ENCODE measurements at places on chromosomes 1 and 21.

DNA sequence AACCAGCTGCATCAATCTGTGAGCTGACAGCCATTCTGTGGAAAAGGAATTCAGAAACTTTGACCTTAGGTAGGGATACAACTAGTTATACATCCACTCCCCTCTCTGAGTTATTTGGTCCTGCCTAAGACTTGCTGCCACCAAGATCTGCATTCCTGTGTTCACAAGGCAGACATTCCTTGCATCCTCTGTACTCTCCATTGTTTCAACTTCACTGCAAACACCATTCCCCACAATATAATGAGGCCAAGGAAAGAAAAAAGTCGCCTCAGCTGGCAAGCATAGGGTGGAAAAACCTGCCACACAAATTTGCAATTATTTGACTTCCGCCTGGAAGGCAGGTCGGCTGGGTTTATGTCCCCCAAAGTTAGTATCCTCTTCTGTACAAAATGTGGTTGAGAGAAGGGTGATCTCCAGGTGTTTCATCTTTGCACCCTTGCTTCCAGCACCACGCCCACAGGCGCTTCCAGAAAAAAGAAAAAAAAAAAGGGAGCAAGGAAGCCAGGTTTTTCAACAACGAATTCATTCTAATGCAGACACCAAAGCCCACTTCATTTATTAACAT is 676 bp upstream of the CTTNBP2NL start:
- DNase-seq, result no peak

GRCh38 chr1:41430582-41430981 is 53.9 kb downstream of the EDN2 start:
- DNase-seq, result no peak

DNA sequence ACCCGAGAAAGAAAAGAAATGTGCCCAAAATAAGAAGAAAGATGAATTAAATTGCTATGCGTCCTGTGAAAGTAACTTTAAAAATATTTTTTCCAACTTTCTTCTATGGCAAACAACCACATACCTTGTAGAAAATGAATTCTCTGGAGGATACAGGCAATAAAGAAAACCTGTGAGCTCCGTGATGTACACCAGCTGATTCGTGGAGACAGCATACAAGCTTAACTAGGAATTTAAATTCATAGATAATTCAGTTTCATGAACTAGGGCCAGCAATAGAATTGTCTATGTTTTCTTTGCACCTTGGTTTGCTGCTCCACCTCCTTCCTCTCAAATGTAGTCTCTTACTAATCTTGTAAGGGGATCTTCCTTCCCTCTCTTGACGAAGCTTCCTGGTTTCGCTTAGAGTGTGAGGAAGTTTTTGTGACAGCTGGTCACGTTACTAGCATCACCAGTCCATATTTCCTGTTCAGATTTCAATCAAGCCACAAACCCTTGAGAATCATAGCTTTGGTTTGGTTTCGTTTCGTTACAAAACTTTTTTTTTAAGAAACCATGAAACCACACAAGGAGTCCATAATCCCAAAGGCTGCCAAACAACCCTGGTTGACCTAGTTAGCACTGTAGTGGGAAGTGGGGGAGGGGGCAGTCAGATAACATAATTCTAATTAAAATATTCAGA is 35.8 kb downstream of the GREM2 start:
- DNase-seq, result peak; percentile 75

DNA sequence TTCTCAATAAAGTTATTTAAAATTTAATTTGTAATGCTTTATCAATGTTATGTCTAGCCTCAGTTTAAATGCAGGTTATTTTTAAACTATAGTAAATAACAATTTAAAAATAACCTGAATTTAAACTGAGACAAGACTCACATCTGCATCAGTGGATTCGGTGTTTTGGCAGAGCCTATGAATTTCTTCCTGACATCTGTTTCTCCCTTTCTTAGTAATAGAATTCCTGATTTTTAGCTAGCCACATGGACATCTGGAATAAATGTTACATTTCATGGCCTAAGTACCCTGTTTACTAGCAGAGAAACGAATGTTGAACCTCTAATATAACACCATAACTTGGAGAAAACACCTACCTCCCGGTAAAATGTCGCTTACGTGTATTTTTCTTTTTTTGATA is 1141.6 kb upstream of the ADGRL2 start:
- DNase-seq, result no peak

DNA sequence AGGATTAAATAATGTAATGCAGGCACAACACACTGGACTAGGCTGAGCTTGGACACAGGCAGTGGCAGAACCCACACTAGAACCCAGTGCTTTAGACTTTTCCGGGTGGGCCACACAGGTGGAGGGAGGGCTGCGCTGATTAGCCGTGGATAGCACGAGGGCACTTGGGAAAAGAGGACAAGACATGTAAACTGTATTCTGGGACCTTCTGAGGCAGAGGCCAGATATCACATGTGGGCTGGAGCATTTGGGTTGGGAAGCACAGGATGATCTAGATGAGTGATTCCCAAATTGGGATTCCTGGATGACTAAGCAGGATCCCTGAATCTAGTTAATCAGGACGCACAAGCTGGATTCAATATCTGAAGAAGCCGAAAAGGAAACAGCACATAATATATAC is 20.3 kb upstream of the A3GALT2 start:
- no peak for DNase-seq

DNA sequence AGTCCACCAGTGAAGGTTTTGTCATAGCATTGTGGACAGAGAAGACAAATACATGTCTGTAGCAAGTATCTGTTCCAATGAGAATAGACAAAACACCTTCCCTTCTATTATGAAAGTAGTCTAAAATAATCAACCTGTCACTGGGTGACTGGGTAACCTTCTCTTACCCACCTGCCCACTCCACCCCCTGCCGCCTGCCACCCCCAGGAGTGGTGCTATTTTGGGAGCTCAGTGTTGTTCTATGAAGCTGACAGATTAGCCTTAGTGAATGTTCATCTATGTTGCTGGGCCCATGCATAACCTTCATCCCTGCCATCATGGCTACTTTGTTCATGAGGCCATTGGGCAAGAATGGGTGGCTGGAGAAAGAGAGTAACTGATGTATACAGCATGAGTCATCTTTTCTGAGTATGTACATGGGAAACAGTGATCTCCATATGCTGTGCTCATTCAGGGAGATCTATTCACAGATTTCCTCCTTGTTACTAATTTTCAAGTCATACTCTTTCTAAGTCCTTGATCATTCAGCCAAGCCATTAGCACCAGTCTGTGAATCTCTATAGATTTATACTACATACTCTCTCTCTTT is 24.8 kb downstream of the MARK1 start:
- no peak for DNase-seq

DNA sequence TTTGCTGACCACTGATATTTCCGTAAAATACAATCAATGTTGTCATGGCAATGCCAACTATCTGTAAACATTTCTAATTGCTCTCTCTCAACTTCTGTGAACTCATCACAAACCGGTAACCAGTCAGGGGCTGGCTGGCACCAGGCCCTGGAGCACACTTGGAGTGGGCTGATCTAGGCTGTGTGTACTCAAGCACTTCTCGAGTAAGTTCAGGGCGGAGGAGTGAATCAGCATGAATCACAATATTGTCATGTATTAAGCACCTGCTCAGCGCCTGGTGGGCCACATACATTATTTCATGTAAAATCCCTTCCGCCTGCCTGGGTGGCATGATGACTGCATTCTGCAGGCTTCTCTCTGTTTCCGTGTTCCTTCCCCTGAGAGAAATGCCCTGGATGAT is 212.4 kb downstream of the FOXD2 start:
- DNase-seq, result no peak

DNA sequence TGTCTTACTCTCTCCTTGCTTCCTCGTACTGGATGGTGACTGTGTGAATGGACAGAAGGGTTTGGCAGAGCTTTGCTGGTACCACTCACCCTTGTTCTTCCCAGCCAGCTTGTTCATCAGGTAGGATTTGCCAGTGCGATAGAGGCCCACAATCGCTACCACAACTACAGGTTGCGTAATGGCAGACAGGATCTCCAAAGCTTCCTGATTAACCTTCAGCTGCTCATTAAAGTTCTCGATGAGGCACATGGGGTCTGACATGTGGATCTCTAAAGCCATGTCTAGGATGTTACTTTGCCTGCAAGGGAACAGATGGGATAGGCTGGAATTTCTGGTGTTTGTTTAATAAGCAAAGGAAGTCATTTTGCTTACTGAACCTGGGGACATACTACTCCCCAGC is 3.4 kb downstream of the GBP5 start:
- DNase-seq, result no peak

GRCh38 chr21:43020771-43021170 is 46.4 kb downstream of the PKNOX1 start:
- DNase-seq, result no peak

DNA sequence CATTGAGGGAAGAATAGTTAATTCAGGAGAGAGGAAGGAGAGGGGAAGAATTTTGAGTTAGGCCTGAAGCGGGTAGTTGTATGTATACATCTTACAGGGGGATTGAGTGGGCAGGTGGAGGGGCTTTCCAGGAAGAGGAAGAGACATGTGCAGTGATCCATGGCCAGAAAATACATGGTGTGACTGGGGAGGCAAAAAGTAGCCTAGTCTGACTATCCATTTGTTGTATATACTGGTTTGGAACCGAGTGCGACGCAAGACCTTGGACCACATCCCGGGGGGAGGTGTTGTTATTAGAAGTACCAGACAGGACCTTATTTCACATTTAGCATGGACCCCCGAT is 158.3 kb downstream of the SDCCAG8 start:
- DNase-seq, result no peak

Data from CD4-positive, alpha-beta T cell treated with Interleukin-12 subunit alpha and Interleukin-12 subunit beta, for 1 hour (primary cell).